Right atrium auricular region (tissue), 2 donors: ENCODE measurements at places on chromosomes 4 and X.

- no peak for DNase-seq
Observed at GRCh38 chr4:19429684-19430083, 822.0 kb upstream of the SLIT2 start.

DNA sequence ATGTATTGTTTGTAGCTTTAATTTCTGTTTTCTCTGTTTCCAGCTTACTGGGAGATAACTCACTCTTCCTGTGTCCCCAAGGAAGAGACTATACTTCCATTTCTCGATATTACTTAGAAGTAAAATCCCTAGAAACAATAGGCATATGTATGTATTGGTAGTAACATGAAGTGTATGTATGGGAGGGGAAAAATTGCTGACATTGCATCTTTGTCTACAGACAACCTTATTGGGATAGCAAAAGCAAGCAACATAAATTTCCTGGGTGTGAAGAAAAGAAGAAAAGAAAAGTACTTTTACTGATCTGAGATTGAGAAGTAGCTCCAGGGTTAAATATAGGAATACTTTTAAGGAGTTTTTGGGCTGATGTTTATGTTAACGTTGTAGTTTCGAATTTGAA is 15.4 kb downstream of the AP1AR start:
- DNase-seq = no peak

GRCh38 chr4:25012655-25013054 is 18.1 kb downstream of the LGI2 start:
- DNase-seq = no peak

DNA sequence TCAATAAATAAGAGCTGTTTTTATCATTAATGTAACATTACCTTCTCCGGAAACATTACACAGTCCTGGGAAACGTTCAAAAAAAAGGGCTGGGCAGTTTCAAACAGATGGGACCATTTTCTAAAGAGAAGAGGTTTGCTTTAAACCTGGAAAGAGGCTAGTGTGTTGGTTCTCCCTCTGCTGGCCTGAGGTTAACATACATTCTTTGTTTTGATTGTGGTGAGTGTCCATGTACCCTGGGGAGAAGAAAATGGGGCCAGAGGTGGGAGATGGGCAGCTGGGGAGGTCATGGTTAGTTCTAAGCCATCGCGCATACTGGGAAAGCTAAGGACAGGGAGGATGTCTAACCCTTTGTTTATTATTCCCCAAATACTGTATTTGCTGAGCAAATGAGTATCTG is 194.7 kb downstream of the CPEB2 start:
- DNase-seq = no peak

GRCh38 chr4:30863021-30863420 is 142.9 kb downstream of the PCDH7 start:
- DNase-seq = no peak

- no peak for DNase-seq
Observed at GRCh38 chrX:136694431-136695087, 46.6 kb downstream of the CD40LG start.
